Activated CD8-positive, alpha-beta memory T cell treated with anti-CD3 and anti-CD28 coated beads for 48 hours (primary cell): ENCODE measurements at places on chromosomes 16 and 17.

GRCh38 chr16:1010251-1010650, 28.7 kb downstream of the SOX8 start:
- no peak for DNase-seq

GRCh38 chr17:53483704-53484103, 339.0 kb upstream of the KIF2B start:
- no peak for DNase-seq

- no peak for DNase-seq
Measured at GRCh38 chr17:1481736-1482135, 10.8 kb downstream of the MYO1C start.

DNA sequence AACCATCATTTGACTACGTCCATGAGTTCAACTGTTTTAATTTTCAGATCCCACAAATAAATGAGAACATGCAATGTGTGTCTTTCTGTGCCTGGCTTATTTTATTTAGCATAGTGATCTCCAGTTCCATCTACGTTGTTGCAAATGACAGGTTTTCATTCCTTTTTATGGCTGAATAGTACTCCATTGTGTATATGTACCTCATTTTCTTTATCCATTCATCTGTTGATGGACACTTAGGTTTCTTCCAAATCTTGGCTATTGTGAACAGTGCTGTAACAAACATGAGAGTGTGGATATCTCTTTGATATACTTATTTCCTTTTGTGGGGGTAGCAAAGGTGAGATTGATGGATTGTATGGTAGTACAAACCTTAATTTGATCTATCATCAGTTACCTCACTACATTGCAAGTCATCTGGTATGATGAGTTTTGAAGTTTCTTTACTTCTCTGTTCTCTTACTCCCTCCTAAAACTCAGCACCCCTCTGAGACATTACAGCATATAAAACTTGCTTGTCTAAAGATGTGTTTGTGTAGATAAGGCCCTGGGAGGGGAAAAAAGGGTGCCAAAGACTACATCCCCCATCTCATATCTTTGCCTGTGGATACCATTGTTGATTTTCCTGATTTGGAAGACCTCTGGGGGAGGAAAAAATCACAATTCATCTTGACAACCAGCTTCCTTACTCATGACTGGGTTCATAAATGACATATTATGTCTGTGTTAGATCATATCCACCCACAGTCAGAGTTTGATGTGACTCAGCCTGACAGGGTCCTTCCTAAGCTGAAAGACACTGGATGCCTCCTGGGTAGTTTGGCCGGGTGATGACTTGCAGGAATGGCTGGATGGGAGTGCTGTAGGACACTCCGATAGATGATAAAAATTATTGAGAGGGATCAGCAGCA, 47.6 kb downstream of the ABCA9 start:
- DNase-seq, result no peak

GRCh38 chr17:50603340-50603739, 31.3 kb upstream of the ABCC3 start:
- no peak for DNase-seq

- no peak for DNase-seq
Measured at GRCh38 chr17:17722081-17722905, 41.0 kb downstream of the RAI1 start.

DNA sequence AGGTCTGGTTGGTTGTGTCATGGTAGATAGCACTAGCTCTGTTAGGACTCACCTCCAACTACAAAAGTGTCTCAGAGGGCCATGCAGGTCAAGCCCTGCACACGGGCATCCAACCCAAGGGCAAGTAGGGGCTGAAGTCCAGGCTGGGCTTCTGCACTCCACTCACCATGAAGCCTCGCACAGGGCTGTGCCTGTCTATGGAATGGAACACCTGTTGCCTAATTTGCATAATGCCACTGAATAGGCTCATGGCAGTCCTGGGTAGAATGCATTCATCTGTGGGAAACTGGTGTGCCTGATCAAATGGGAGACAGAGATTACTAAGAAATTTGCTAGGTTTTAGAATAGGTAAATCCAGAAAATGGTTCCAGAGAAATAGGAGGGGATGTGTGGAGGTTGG, 8.0 kb upstream of the AKAP1 start:
- DNase-seq, result no peak

DNA sequence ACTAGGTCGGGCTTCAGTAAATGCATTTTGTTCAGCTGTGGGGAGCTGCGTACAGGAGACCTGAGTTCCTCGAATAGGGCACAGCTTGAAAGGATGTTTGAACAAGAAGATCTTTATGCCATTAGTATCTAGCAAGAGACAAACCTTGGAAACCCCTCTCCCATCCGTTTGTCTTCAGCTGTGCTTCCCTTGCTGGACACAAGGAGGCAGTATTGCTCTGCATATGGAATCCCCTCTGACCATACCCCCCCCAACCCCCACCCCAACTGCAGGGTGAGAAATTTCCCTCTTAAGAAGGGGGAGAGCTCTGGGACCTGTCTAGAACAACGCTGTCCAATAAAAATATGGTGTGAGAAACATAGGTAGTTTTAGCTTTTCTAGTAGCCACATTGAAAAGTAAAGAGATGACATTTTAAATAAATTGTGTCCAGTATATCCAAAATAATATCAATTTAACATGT, 1.6 kb downstream of the MRM1 start:
- peak; percentile 41 for DNase-seq

- DNase-seq, result peak; percentile 98
Measured at GRCh38 chr17:18038861-18039534, at the start of the genes ATPAF2 and GID4. Gene ATPAF2, minus strand, starts transcription at chr17:18039168. Its CDS starts 155 bp downstream, at chr17:18039013. Gene GID4, plus strand, starts transcription at chr17:18039408. Its CDS starts 57 bp downstream, at chr17:18039465.

DNA sequence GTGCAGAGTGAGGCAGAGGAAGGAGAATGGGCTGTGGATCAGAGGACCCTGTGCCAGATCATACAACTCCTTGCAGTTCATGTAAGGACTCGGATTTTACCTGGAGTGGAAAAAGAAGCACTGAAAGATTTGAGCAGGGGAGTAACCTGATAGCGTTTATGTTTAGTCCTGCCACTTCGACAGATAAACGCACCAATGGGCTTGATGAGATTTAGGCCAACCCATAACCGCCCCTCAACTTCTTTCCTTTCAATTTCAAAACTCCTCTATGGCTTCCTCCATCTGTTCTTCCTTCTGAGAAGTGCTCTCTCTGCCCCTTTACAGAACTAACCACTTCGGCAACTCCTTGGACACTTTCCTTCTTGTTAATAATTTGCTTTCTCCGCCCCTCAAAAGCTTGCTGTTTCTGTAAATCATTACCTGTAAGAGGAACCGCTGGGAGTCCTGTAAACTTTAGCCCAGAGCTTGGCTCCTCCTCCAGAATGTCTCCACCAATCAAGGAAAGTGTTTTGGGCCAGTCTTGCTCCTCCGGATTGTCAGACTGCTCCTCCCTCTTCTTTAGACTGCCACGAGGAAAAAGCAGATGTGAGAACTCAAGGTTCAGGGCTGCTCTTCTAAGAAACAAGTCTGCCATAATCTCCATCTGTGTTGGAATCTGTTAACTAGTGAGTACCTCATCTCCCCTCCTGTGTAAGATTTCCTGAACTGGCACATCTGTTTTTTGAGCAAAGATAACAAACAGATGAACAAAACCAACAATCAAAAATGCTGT, at the start of gene ACSM3:
Gene ACSM3, plus strand, starts transcription at position 554 of the 772 bp plus-strand sequence. CDS start 6,021 bp downstream, outside the sequence.
- peak; percentile 5 for DNase-seq

DNA sequence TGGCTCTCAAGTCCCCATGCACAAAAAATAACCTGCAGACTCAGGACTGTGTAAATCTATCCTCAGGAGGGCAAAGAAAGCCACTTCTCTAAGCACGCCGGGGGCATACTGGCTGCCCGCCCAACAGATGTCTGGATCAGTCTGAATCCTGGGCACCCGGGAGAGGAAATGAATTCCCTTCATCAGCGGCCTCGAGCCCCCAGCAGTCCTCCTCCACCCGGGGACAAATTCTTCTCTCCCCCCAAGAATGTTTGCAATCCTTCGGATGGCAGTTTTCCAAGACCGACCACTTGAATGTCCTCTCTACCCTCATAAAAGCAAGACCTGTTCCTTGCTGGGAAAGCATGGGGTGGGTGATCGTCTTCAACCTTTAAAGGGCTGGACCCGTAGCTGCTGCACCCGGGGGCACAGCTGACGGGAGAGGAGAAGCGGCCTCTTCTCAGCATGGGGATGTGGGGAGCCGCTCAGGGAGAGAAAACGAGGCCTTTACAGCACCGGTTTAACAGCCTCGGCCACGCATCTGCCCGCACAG, 9.4 kb upstream of the MAP2K3 start:
- no peak for DNase-seq

DNA sequence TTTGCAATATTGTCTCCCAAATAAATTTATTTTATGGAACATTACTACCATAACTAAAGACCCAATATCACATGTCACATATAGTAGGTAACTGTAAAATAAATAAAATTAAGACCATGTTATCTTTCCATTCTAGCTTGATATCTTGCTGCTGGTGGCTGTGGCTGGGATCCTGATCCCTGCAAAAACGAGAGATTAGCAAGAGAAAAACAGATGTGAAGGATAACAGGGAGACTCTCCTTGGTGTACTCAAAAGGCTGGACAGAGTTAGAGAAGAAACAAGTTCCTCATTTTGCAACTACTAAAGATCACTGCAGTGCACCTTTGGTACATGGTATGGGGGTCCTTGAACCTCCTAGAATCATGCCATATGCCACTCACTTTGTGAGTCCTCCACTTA, 49.7 kb downstream of the ARHGAP27 start:
- no peak for DNase-seq

DNA sequence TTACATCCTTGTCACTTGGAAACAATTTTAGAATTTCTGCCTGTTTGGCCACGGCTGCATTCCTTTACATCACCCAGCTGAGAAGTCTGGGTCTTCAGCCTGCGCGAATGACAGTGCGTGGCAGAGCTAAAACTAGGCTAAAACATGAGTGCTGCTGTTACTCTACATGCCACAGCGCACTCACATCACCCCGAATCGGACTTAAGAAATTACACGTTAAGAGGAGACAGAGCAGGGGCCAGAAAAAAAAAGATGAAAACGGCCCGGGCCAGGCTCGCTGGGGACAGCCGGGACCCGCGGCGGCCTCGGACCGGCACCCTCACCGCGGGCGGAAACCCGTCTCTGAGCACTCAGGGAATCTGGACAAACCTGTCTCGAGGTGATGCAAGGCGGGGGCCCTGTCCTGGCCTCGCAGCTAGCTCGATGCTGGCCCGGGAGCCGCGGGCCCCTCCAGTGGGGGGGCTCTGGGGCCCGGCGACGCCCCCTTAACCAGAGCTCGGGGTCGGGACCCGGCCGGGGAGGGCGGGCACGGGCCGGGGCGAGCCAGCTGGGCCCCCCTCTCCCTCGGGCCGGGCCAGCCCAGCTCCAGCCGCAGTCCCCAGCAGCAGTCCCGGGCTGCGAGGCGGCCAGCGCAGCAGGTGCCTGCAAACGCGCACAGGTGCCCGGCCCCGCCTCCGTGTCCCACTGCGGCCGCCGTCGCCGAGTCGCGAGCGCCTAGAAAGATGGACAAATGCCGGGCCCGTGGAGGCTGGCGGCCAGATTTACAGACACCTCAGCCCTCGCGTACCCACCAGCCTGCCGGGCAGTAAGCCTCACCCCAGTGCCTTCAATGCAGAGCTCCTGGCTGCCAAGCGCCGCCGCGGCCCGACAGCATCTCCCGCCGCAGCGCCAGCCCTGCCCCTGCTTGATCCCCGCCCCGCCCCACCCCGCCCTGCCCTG, at the start of gene AKTIP:
Gene AKTIP, minus strand, starts transcription at position 879 of the 939 bp plus-strand sequence. CDS start 2,950 bp downstream, outside the sequence.
- DNase-seq, result no peak

GRCh38 chr16:81318711-81319110, 3.9 kb downstream of the GAN start:
- DNase-seq, result no peak

- no peak for DNase-seq
Measured at GRCh38 chr17:8012996-8013640, 10.7 kb downstream of the GUCY2D start.

DNA sequence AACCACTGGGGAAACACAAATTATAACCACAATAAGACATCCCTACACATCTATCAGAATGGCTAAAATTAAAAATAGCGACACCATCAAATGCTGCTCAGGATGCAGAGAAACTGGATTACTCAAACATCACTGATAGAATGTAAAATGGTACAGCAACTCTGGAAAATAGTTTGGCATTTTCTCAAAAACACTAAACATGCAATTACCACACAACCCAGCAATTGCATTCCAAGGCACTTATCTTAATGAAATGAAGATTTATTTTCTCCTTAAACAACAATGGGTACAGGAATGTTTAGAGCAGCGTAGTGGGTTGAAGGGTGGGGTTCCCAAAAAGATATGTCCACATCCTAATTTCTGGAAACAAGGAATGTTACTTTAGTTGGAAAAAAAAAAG, 309.0 kb upstream of the PMFBP1 start:
- DNase-seq, result no peak

DNA sequence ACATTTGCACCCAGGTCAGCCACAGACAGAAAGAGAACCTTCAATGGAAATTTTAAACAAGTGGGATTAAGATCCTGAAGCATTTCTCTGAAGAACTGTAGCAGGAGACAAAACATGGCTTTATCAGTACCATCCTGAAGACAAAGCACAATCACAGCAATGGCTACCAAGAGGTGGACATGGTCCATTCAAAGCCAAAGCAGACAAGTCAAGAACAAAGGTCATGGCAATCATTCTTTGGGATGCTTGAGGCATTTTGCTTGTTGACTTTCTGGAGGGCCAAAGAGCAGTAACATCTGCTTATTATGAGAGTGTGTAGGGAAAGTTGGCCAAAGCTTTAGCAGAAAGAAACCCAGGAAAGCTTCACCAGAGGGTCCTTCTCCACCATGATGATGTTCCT, 248.2 kb downstream of the TOX3 start:
- no peak for DNase-seq

GRCh38 chr17:79220201-79220712, 145.6 kb downstream of the ENGASE start:
- DNase-seq, result no peak

GRCh38 chr17:81927653-81928543, at the start of gene MAFG:
Gene MAFG, minus strand, starts transcription at chr17:81927735. Its CDS starts 4,550 bp downstream, at chr17:81923185.
- DNase-seq, result peak; percentile 85

DNA sequence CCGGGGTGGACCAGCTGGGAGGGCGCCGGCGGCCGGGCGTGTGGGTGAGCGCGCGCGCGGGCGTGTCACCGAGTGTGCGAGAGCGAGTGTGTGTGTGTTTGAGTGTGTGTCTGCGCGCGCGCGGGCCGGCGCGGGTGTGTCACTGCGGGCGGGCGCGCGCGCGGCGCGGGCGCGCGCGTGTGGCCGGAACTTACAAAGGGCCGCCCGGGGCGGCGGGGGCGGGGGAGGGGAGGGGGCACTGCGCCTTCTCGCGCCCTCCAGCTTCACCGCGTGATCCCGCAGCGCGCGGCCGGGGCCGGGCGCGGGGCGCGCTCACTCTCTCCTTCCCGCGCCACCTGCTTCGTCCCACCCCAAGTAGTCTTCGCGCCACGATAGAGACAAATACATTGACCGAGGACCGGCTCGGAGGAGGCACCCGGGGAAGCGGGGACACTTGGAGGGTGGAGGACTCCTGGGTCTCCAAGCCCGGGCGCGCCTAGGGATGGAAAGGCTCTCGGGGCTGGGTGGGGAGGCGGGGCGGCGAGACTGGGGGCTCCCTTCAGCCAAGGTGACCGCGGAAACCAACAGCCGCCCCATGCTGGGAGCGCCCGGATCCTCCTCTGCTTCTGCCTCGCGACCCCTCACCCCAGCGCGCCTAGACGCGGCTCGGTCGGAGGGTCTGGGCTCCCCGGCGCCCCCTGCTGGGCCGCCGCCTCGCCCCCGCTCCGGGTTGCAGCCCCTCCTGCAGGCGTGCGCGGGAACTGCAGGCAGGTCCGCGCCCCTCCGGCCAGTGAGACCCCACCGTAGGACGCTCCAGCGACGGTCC, at the start of gene SRCIN1:
Gene SRCIN1, minus strand, starts transcription at position 112 of the 805 bp plus-strand sequence. CDS start 247 bp downstream, outside the sequence.
- peak; percentile 48 for DNase-seq

- DNase-seq, result no peak
Measured at GRCh38 chr16:71500964-71501363, 11.8 kb upstream of the ZNF19 start.

GRCh38 chr17:68794636-68795434, 160.4 kb downstream of the ABCA8 start:
- no peak for DNase-seq
